ENCODE measurements at places on chromosomes 2 and 18.

DNA sequence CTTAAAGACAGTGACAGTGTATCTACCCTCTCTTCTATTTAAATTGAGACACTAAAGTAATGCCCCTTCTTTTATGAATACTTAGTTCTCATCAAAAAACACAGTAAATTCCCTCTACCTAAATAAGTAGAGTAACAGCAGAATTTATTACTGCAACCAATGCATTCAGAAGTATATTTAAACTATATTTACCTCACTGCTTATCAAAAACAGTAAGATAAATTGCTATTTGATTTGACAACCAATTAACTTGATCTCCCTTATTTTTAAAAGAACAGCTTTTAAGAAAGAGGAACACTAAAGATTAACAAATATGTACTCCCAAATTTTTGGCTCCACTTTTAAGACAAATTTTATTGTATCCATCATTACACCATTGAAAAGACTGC, 4.8 kb downstream of the SATB2 start:
- DNase-seq: no peak

- no peak for DNase-seq
Observed at GRCh38 chr2:128472789-128473174, 154.1 kb upstream of the HS6ST1 start.

GRCh38 chr2:237700512-237701032, 73.2 kb downstream of the LRRFIP1 start:
- no peak for DNase-seq

DNA sequence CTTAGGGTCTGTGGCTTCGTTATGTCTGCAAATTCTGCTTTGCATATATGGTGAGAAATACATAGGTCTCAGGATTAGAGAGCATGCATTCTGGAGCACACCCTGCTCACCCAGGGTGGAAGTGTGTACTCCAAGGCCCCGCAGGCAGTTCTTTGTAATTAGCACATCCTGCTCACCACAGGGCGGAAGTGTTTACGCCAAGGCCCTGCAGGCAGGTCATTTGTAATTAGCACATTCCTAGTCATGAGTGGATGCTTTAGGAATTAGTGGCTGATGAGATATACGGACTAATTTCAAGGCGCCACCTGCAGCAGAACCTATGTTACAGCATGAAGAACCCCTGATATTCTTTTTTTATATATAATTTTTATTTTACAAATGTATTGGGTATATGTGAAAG, 4.2 kb downstream of the ALLC start:
- DNase-seq: peak; percentile 21

DNA sequence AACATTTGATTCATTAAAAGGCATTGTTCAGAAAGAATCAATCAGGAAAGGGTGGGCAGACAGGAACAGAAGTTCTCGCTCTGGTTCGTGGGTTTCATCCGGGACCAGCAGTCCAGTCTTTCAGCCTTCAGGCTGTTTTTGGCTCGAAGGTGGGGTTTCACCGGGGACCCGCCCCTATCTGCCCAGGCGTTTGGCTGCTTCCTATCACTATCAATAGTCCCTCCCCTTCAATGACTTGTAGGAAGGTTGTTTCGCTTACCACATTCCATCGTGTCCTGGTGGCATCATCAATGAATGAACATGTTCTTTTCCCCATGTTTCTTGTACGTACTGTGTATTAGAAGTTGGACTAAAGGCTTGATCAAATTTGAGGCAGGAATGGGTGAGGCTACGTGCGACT, 130.3 kb downstream of the NEDD4L start:
- no peak for DNase-seq

DNA sequence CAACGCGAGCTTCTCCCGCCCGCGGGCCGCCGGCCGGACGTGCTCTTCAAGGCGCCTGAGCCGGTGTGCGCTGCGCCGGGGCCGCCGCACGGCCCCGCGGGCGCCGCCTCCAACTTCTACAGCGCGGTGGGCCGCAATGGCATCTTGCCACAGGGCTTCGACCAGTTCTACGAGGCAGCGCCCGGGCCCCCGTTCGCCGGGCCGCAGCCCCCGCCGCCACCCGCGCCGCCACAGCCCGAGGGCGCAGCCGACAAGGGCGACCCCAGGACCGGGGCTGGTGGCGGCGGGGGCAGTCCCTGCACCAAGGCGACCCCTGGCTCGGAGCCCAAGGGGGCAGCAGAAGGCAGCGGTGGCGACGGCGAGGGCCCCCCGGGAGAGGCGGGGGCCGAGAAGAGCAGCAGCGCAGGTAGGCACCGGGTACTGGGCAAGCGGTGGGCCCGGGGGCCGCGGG, 676 bp downstream of the HOXD11 start:
- DNase-seq: no peak

DNA sequence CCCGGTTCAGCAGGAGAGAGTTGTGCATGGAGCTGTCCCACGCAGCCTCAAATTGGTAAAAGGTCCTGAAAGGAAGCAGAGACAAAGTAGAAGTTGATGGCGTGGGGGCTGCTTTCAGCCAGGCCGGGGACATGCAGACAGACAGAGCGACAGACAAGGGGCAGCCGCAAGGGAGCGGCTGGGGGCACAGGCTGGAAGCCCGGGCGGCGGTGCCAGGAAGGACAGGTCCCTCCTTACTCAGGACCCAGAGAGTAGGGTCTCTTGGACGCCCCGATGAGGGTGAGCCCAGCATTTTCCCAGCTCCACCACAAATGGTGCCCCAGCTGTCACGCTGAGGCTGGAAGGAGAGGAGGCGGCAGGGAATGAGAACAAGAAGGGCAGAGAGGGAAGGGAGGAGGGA, 35.2 kb downstream of the AQP12A start:
- no peak for DNase-seq

DNA sequence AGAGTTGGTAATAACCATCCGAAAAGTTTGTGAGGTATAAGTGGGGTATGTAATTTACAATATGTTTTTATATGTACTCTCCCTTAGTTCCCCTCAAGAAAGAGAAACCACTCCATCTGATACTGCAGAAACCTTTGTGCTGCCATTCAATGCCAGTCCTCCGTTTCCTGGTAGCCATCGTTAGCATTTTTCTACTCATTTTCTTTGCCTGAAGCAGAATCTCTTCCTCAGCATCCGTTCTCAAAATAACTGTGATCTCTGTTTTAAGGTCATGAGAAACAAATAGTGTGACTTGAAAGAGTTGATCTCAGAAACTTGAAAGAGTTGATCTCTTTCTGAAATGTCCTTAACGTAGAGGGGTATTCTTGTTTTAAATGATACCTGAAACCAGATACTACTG, 996 bp downstream of the PTCD3 start:
- peak; percentile 21 for DNase-seq

DNA sequence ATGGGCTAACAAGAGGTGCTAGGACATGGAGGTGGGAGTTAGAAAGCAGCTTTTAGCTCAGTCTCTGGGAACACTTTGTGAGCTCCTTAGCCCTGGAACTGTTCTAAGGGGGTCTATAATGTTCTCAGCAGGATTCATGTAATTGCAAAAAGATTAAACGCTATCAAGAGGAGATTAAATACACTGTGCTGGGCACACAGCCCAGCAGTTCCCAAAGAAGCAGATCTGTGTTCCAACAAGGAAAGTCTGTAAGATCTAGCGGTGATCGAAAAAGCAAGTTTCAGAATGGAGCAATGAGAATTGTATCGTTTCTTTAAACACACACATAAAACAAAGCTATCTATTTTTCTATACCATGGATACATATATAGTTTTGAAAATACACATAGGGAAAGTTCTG, 2.4 kb upstream of the ARID5A start:
- no peak for DNase-seq

- DNase-seq: no peak
Observed at GRCh38 chr2:74292751-74293150, 50.5 kb downstream of the SLC4A5 start.

GRCh38 chr2:96760986-96761832, 507 bp downstream of the CNNM4 start:
- peak; percentile 27 for DNase-seq

DNA sequence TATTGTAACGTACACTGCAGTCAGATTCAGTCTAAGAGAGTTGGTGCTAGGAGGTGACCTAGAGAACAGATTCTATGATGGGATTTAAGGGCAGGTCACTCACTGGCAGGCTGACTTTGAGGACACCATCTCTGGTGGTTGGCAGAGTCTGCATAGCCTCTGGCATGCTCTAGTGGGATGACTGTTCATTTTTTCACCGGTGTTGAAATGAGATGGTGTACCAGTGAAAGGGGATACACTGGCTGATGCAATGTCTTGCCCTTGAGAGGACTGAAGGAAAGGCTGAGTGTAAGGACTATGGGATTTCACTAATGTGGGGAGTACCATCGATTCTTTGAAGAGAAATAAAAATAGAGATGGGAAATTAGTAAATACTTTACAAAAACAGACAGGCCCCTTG, 186.9 kb upstream of the PIEZO2 start:
- no peak for DNase-seq

- DNase-seq: no peak
Observed at GRCh38 chr2:45330637-45331409, 280.2 kb downstream of the SRBD1 start.

- no peak for DNase-seq
Observed at GRCh38 chr2:113025737-113026136, 20.5 kb downstream of the IL36A start.

DNA sequence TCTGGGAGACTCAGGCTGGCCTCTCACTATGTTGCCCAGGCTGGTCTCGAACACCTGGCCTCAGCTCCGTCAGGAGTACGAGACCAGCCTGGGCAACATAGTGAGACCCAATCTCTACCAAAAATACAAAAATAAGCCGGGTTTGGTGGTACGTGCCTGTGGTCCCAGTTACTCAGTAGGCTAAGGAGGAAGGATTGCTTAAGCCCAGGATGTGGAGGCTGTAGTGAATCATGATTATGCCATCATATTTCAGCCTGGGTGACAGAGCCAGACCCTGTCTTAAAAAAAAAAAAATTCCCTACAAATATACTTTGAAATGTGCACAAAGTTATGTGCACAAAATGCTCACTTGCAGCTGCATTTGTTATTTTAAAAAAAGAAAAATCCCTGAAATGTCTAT, 26.3 kb upstream of the AGAP1 start:
- DNase-seq: peak; percentile 74

DNA sequence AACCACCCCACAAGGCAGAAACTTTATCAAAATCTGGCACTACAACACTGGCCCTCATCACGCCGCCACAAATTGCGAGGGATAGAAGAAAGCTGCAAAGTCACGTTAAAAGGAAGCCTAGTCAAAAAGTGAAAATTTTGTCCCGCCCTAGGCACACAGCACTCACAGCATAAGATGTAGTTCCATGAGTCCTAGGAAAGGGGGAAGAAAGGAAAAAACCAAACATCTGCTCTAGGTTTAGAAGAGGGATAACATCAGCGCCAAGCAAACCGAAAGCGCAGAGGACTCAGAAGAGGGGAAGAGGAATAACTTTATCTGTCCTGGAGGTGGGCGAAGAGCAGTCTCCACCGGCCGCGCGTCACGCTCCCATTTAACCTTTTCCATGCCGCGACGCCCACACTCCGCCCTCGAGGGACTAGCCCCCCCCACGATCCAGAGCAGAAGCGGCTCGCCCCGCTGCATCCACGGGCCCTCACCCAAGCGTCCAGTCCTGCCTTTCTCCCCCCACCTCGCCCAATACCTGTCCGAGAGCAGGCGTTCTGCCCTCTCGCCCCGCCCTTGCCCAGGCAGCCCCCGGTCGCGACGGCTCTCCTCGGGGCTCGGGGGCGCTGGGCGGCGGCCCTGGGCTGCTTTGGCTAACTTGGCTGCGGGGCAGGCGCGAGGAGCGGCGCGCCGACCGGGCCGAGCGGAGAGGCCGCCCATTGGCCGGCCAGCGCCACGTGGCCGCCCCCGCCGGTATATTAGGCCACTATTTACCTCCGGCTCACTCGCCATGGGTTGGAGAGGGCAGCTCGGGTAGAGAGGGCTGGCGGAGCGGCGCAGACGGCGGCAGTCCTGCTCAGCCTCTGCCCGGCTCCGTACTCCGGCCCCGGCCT, at the start of gene HOXD1:
Gene HOXD1, plus strand, starts transcription at position 770 of the 875 bp plus-strand sequence. CDS start 134 bp downstream, outside the sequence.
- DNase-seq: peak; percentile 56

DNA sequence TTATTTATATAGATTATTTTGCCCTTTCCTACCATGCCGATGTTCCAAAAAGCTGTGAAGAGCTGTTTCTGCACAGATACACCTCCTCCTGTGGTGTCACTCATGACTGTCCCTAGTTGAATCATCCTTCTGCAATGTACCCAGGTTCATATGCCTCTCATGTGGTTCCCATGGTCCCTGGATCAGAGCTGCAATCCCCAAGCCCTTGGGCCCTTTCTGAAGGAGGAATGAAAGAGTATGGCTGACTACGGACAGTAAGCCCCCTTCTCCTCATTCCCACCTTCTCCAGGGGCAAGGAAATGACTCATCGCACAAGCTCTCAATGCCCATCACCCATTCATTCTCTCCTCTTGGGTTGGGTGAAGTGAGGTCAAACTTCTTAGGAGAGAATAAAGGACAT, 63.9 kb upstream of the ACVR1 start:
- DNase-seq: peak; percentile 9

All from RKO (cell line).